Stimulated activated CD8-positive, alpha-beta memory T cell treated with anti-CD3 and anti-CD28 coated beads, Interleukin-15, amount 100 ng/mL, for 4 hours (primary cell): ENCODE measurements at places on chromosomes 1 and 21.

GRCh38 chr1:167503626-167504466 is 14.5 kb downstream of the CD247 start:
- no peak for DNase-seq

- no peak for DNase-seq
Measured at GRCh38 chr1:150005606-150006005, 4.9 kb downstream of the OTUD7B start.

GRCh38 chr21:28426545-28426944 is 566.1 kb downstream of the LTN1 start:
- no peak for DNase-seq

DNA sequence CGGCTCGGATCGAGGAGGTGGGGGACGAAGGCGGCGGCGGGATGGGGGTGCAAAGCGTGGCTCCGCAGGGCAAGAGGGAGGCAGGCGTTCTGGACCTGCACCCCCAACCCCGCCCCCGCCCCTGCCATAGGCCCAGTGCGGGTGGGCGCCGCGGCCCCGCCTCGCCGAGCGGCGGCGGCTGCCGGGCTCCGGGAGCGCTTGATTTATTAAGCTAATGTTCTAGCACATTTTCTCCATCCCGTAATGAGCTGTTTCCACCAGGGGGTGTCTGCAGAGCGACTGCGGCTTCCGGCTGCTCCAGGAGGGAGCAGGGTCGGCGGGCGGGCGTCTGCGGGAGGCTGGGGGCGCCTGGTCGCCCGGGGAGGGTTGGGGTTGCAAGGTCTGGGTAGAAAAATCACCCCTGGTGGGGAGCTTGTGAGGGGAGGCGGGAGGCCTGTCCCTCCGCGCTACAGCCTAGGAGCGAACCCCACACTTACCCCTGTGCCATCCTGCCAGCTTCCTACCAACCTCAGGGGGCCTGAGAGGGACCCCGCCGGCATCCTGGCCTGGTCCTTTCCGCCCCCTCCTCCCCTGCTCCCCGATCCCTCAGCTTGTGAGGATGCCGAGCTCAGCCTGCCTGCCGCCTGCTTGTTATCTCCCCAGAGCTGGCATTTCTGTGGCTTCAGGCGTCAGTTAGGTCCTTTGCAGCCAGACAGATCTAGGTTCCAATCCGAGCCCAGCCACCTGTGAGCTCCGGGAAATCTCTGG is 48.5 kb upstream of the ACOT11 start:
- no peak for DNase-seq

GRCh38 chr1:11188381-11188780 is 774 bp upstream of the ANGPTL7 start:
- DNase-seq: no peak

GRCh38 chr1:181469829-181470228 is 13.5 kb upstream of the CACNA1E start:
- DNase-seq: no peak

DNA sequence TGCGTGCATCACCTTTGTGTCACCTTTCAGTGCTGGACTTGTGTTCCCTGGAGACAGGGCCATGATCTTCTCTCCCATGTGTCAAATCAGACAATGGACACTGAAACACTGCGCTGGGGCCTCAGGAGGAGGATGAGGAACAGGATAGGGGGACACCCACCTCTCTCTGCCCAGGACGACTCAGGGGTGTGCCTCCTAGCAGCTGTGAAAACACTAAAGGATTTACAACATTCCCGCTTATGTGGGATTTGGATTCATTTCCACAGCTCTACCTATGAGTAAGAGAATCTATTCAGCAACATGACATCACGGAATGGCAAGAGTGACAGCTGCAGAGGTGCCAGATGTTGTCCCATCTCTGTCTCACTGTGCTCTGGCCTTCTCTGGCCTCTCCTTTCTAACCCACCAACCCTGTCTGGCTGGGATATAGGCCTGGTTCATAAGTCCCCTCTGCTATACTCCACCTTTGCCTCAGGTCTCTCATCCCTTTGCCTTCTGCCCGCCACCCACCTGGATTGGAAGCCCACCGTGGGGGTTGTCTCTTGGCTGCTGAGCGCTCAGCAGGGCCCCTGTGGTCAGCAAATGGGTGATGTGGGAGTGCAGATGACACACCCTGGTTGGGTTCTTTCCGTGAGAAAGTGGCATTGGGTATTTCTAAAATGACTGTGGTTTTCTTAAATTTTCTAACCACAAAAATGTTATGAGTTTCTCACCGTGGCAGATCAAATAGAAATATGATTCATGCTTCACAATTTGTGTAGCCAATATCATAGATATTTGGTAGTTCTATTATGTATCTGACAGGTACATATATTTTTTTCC is 47.1 kb upstream of the TLR5 start:
- DNase-seq: peak; percentile 54

GRCh38 chr1:232586679-232587078 is 43.3 kb downstream of the SIPA1L2 start:
- no peak for DNase-seq

DNA sequence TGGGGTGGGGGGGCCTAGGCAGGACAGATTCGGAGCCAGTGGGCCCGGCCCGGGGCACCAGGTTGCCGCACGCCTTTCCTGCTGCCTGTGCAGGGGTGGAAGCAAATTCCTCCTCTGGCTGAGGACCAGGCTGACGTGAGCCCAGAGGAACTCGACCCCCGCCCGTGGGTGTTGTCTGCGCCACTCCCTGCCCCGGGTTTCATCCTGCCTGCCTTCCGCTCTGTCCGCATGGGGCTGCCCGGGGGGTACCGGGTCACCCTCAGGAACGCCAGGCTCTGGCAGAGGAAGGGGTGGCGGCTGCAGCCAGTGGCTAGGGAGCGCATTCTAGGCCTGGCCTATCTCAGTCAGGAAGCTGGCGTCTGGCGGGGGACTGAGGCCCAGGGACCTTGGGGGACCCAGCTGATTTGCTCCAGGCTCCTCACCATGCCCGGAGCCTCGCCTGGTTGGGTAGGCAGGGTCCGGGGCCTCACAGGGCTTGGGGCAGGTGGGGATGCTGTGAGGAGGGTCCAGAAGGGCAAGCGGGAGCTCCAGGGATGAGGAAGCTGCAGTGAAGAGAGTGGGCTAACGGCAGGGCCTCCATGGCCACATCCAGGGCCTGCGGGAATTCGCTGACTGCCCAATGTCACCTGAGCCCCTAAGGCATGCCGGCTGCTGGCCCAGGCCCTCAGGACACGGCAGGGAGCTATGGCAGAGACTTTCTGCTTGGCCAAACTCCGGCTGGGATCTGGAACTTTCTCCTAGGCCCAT is 2.4 kb upstream of the IBA57 start:
- no peak for DNase-seq

GRCh38 chr21:16540966-16541727 is 811.4 kb downstream of the USP25 start:
- DNase-seq: no peak
